ENCODE measurements at places on chromosomes 4 and X. TPM values are rescaled to one million over a fixed set of nuclear protein-coding genes. Genes with fewer than 3 reads are reported as not detected.

DNA sequence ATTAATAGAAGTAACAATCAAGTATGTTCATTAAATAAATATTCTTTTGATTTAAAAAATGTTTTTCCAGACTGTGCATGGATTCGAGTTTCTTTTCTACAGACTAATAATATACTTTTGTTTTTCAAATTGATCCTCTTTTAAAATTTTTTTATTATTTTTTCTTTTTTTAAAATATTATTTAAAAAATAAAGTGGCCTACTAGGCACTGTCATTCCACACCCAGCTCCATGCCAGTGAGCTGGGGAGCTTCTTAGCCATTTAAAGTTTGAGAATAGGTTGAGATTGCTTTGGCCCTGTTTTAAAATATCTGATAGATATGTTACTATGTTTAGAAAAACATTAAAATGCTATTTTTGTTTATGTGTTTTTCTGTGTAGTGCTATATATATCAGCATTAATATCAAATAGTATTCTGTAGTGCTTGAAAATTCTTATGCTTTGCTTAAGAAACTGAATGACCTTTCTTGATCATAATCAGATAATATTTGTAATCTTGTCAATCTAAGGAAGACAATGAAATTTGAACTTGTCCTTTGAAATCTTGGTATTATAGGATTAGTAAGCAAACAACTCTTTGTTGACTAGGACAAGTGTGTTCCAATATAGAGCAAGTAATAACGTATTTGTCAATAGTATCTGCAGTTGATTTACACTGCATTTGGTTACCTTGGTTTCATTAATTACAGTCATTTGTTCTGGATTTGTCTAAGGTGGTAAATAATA, 12.6 kb downstream of the PCDH10 start:
- H3K4me3 ChIP-seq: no peak overlapping the region
- no peaks in the 10 kb centered on the region for H3K4me1 ChIP-seq
- no peak overlapping the region for H3K27ac ChIP-seq
- no peaks in the 10 kb centered on the region for H3K36me3 ChIP-seq
- DNase-seq: no peak
- H3K27me3 ChIP-seq: no peaks in the 10 kb centered on the region

DNA sequence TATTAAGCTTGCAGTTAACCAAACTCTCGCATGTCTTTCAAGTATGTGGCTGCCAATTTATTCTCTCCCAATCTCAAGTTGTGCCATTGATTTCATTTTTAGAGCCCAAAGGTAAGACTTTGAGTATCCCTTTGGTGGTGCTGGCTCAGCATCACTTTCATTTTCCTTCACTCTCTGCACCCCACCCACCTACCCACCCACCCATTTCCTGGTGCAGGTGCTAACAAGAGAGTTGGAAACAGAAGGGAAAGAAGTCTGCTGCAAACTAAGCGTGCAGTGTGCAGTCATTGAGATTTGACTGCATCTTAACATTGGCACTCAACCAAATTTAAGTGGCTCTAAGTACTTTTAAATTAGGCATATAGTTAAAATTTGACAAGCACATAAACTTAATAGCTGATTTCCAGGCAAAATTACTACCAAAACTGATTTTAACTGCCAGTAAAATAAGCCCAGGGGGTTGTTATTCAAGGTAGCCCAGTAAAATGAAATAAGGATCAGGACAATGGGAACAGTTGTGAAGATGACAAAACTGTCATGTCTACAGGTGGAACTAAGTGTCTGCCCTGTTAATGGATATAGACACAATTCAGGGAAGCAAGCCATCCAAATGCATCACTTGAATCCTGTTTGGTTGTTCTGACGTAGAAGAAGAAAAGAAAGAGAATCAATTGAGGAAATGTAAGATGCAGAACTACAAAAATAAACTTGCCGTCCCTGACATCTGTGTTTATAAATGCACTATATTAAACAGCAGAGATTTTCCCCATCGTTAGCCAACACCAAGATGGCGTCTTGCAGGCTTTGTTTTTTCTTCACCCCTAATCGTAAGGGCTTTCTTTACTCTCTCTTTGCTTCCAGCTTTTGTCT, 184.2 kb downstream of the KDR start:
- no peaks in the 10 kb centered on the region for H3K36me3 ChIP-seq
- H3K27ac ChIP-seq: no peak overlapping the region
- peak; percentile 71 for DNase-seq
- peaks cover 44% of the 10 kb centered on the region for H3K4me1 ChIP-seq

- no peaks in the 10 kb centered on the region for H3K27me3 ChIP-seq
- H3K27ac ChIP-seq: no peak overlapping the region
- no peak for DNase-seq
- no peaks in the 10 kb centered on the region for H3K36me3 ChIP-seq
These were observed 110.6 kb downstream of the AGTR2 start for GRCh38 chrX:116281106-116281505.

DNA sequence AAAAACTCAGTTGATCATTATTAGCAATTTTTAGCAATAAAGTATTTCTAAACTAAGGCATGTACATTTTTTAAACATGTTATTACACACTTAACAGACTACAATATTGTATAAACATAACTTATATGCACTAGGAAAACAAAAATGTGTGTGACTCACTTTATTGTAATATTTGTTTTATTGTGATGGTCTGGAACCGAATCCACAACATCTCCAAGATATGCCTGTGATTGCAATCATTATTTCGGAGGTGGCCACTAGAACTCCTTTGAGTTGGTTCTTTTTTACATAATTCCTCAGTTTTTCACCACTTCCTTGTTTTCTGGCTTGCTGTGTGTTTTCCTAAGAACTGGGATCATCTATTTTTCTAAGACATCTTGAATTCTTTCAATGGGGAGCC, 53.7 kb downstream of the FBXW7 start:
- peaks cover 18% of the 10 kb centered on the region for H3K36me3 ChIP-seq
- H3K4me3 ChIP-seq: no peak overlapping the region
- no peak overlapping the region for H3K27ac ChIP-seq
- no peak for DNase-seq
- no peaks in the 10 kb centered on the region for H3K27me3 ChIP-seq
- peaks cover 48% of the 10 kb centered on the region for H3K4me1 ChIP-seq

GRCh38 chrX:13283950-13284546, 35.8 kb downstream of the ATXN3L start:
- no peak overlapping the region for H3K27ac ChIP-seq
- H3K4me1 ChIP-seq: peaks cover 4% of the 10 kb centered on the region
- no peaks in the 10 kb centered on the region for H3K27me3 ChIP-seq
- no peak for DNase-seq
- H3K4me3 ChIP-seq: no peak overlapping the region

GRCh38 chr4:56060036-56060435, 111.3 kb downstream of the CEP135 start:
- H3K4me1 ChIP-seq: no peaks in the 10 kb centered on the region
- H3K27ac ChIP-seq: no peak overlapping the region
- H3K36me3 ChIP-seq: no peaks in the 10 kb centered on the region
- no peak for DNase-seq
- H3K4me3 ChIP-seq: no peak overlapping the region

- H3K36me3 ChIP-seq: peaks cover 18% of the 10 kb centered on the region
- H3K27ac ChIP-seq: no peak overlapping the region
- H3K4me3 ChIP-seq: no peak overlapping the region
These were observed 16.4 kb downstream of the NSDHL start for GRCh38 chrX:152847281-152847680.

DNA sequence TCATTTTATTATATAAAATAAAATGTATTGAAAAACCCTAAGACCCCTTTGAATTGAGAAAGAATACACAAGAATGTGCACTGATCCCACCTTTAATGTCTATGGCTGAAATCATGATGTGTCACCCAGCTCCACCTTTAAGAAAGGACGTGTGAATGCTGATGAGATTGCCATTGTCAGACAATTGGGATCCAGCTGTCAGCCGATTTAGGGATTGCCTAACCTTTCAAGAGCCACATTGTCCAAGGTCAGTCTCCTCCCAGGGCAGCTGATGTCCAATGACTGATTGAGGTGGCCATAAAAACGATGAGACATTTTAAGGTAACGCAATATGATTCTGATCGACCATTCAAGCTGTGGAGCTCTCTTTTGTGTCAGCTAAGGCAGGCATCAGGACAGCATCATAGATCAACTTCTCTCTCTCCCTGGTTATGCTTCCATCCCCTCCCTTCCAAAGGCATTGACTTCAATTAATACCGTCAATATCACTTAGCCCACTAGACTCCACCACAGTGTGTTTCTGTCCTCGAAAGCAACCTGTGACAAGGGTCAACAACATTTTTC, 1676.4 kb downstream of the PCDH7 start:
- no peak overlapping the region for H3K27ac ChIP-seq
- H3K4me3 ChIP-seq: no peak overlapping the region
- DNase-seq: no peak
- no peaks in the 10 kb centered on the region for H3K4me1 ChIP-seq

GRCh38 chr4:124846306-124846705, 133.8 kb upstream of the ANKRD50 start:
- no peaks in the 10 kb centered on the region for H3K4me1 ChIP-seq
- no peak overlapping the region for H3K27ac ChIP-seq
- no peaks in the 10 kb centered on the region for H3K36me3 ChIP-seq
- no peaks in the 10 kb centered on the region for H3K27me3 ChIP-seq
- H3K4me3 ChIP-seq: no peak overlapping the region

The AKAP4 gene
- total RNA-seq: not detected

The STK26 gene
- 64.0 TPM for total RNA-seq
